Kidney epithelial cell (primary cell): ENCODE measurements at places on chromosomes 16 and 17. TPM values are rescaled to one million over a fixed set of nuclear protein-coding genes. Genes with fewer than 3 reads are reported as not detected.

Gene KRT31
- total RNA-seq, result not detected in 2 replicates

Gene DPEP1
- 1.2 and 3.1 TPM in 2 replicates for total RNA-seq

Gene CKLF
- 120 and 129 TPM in 2 replicates for total RNA-seq

Gene ZFP1
- total RNA-seq, result 10.3 and 12.0 TPM in 2 replicates

Gene FNDC8
- total RNA-seq, result not detected in 2 replicates

Gene OTOA
- 0.07 and 0.17 TPM in 2 replicates for total RNA-seq

Gene RHBDL1
- 0.88 and 0.96 TPM in 2 replicates for total RNA-seq

GRCh38 chr17:80820331-80820730 lies 171.3 kb upstream of the CHMP6 start:
- no peak for DNase-seq

DNA sequence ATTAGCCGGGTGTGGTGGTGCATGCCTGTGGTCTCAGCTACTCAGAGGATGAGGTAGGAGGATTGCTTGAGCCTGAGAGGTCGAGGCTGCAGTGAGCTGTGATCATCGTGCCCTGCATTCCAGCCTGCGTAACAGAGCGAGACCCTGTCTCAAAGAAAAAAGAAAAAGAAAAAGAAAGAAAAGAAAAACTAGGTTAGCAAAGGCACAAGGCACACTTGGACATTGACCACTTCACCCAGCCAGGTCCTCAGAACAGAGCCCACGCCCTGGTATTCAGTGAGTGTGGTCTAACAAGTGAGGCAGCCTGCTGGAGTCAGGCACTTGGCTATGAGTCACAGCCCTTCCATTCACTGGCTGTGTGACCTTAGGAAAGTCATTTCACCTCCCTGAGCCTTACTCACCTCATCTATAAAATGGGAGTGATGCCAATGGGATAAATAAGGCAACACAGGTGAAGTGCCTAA lies 10.4 kb downstream of the MILR1 start:
- peak; percentile 31 for DNase-seq

DNA sequence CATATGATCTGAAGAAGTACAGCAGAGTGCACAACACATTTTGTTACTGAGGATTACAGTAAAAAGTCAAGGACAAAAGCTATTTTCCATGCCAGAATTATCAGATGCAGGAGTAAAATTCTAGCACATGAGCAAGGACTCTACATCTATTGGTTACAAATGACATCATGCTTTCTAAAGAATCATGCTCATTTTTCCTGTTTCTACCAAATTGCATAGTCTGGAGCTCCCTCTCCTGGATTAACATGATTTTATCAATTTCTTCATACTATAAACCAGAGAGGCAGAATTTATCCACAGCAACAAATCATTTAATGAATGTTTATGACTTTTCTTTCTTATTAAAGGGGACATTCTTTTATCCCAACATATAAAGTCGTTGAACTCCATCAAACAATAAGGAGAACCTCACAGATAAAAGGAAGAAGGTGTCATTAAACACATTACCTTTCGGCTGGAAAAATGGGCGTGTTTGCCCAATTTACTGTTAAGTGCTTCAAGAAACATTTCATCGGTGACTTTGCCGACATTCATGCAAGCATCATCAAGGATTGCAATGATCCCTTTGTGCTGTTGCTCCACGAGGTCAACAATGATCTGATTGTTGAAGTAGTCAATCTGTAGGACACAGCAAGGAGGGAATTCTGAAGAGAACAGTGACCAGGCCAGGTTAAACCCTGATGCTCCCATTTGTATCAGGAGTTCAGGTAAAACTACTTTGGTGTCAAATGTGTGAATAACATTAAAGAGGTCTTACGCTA lies 121.7 kb downstream of the MYO1D start:
- no peak for DNase-seq

- DNase-seq, result no peak
These were observed 5.0 kb downstream of the PROCA1 start for GRCh38 chr17:28706471-28707338.

DNA sequence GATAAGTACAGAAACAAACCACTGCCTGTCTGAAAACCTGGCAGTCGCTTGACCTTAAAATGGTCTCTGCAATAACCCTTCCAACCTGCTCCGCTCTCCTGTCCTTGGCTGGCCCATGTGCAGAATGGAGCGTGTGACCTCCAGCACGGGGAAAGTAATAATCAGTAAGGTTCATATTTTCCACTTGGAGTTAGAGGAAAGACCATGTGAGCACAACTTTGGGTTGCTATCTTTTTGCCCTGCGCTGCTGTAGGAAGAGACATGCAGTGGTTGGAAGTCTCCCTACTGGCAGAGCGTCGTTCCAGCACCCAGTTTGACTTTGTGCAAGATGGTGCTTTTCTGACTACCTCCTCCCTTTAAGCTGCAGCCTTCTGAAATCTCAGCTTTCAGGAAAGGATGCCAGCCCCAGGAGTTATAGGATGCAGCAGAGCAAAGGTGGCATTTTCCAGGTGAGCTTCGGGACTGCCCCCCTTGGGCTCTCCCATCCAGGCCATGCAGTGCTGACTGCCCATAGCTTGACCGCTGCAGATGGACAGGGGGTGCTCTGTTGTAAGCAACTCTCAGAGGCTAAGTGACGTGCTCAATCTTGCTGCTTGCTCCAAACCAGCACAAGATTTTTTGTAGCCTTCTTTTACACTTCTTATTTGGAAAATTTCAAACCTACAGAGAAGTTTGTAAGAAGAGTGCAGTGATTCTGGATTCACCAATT lies 110.7 kb upstream of the NOL11 start:
- DNase-seq, result no peak

DNA sequence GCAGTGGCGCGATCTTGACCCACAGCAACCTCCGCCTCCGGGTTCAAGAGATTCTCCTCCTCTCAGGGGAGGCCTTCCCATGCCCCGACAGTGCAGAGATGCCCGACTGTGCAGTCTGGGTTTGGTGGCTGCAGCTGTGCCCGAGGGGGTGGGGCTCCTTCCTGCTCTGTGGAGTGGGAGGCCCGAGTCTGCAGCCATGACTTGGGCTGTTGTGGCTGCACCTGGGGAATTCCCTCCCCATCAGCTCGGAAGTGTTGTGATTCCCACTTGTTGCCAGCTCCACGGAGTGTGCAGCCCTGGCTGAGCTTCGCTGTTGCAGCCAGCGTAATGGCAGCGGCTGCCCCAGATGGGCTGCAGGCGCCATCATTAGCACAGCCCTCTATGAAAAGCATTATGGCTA lies 66.4 kb upstream of the SMIM36 start:
- peak; percentile 62 for DNase-seq

GRCh38 chr17:73459980-73460379 lies 148.2 kb upstream of the CDC42EP4 start:
- no peak for DNase-seq

DNA sequence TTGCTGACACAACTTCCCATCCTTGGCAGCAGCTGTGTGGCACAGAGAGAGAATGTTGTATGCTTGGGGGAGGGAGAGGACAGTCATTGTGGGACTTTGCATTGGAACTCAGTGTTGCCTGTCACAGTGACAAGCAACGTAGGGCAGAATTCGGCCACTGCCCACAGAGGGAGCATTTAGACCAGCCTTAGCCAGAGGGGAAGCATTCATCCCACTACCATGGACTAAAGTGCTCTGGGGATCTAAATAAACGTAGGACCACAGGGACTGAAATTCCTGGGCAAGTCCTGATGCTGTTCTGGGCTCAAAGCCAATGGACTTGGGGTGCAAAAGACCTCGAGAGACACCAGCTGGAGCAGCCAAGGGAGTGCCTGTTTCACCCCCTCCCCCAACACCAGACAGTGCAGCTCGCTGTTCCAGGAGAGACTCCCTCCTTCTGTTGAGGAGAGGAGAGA lies 44.9 kb downstream of the ABCA8 start:
- no peak for DNase-seq

DNA sequence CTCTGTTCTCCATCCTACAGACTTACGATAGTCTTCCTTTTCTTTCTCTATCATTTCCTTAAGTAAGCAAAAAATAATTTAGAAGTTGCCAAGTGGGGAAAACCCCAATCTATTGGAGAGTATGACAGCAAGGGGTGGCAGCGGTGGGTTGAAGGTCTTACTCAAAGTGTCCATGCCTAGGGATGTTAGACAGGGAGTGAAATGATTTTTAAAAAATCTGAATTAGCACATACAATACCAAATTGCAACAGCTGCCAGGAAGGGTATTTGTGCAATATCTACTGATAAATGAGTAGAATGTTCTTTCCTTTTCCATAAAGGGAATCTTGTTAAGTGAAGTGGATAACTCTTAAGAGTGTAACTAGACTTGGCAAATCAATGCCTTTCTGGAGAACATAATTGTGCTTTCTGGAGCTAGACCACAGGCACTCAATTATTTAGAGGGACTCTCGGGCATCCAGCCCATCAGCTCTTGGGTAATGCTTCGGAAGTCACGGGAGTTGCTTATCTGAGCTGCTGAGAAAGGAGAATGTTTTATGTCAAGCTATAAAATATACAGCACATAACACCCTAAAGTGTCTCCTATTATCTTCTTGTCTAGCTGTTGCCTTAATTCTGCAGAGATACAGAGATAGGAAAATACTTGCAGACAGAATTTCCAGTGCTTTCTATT lies 151.5 kb downstream of the KCNJ2 start:
- DNase-seq, result no peak

DNA sequence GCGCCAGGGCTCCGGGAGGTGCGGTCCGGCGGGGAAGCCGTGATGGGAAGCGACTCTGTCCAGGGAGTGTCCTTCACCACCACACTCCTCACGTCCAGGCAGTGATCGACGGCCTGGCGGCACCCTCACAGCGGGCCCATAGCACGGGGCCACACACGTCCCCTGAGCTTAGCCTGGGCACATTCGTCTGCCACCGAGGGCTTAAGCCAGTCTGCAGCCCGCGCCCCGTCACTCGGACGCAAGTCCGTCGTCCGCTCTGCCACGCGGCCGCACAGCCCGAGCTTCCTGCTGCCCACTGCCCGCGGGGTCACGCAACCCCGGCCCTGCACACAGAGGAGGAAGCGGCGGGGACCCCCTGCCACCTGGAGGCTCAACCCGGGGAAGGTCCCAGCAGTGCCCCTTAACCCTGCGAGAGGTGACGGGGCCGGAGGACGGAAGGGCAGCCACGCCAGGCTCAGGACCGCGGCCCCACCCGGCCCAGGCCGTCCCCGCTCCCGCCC lies 3.0 kb upstream of the TBX2 start:
- DNase-seq, result no peak

DNA sequence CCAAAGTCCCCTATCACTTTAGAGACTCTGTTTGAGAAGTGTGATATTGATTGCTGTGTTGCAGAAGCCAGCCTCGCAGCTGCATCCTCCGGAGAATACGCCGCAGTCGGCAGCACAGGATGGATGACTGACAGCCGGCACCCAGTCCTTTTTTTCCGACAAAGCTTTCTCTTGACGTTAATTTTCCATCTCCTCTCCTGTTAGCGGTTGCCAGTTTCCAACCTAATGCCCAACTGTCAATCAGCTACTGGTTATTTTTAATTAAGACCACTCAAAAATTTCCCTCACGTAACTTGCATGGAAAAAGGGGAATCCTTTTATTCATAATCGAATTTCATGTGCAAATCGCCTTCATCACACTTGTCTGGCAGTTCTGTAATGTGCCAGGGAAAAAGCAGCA lies 953.9 kb downstream of the CDH11 start:
- no peak for DNase-seq

DNA sequence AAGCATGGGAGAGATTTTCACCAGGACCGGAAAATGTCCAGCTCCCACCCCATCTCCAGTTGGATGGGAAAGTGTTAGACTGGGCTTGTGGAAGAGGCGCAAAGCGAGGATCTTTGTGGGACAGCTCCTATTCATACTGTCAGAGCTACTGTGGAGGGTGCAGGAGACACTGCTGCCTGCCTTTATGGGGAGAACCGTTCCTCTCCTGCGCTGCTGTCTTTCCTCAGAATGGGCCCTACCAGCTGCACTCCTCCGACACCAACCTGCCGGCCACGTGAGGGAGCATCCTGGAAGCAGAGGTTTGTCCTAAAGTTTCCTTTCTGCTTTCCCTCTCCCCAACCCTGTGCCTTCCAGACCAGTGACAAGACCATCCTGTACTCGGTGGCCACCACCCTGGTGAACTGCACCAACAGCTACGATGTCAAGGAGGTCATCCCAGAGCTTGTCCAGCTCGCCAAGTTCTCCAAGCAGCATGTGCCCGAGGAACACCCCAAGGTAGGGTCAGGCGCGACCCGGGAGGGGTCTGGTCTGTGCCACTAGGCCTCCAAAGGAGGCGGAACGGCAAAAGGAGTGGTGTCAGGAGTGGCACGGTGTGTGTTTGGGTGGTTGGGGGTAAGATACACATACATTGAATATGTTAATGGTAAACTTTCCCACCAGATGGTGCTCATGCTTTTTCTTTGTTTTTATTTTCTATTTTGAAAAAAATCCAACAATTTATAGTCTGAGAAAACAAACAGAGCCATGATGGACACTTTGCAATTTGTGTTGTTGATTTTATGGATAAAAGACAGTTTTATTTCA lies 23.0 kb downstream of the SLC35G3 start:
- DNase-seq, result no peak

DNA sequence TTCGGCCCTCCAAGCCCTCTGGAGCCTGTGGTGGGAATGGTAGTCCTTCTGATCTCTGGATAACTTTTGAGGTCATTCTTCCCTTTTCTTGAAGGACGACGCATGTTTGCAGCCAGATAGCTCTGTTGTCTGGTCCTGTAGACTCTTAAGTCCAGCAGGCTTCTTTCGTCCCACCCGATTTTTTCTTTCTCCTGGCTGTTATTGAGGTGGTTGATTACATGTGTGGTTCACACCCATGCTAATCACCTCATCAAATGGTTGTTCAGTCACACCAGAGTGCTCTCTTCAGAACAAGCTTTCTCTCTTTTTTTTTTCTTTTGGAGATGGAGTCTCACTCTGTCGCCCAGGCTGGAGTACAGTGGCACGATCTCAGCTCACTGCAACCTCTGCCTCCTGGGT lies 30.6 kb downstream of the PIGL start:
- DNase-seq, result no peak

GRCh38 chr17:3693829-3694231 lies 2.1 kb downstream of the P2RX5 start:
- no peak for DNase-seq
